ENCODE measurements at places on chromosomes 3 and 15. TPM values are rescaled to one million over a fixed set of nuclear protein-coding genes. Genes with fewer than 3 reads are reported as not detected.

DNA sequence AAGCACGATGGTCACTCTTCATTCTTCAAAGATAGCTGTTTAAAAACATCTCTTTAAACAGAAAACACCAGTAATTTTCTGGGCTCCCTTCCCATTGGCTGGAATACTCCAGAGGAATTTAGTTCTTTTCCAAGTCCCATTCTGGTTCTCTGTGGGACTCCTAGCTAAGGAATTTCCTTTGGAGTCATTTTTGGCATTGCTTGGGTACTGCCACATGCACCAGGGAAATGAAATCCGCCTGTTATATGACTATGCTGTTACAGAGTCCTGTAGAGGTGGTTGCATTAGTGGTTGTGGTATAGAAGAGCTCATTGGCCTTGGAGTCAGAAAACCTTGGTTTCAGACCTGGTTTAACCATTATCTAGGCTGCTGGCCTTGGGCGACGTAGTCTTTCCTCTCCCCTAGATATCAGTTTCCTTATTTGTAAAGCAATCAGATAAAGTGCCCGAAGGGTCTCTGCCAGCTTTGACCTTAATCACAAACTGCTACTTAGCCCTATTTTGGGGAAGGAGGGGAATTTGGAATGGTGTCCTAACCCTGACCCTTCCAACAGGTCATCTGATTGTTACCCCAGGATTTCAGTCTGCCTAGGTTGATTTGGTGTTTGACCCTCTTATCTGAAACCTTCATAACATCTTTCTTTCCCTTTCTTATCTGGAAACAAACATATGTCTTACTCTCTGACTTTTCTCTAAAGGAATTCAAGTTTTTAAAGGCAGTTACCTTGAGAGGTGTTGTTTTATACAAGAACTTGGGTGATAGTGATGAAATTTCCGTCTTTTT, 13.4 kb downstream of the RTP1 start:
- no peak for DNase-seq

DNA sequence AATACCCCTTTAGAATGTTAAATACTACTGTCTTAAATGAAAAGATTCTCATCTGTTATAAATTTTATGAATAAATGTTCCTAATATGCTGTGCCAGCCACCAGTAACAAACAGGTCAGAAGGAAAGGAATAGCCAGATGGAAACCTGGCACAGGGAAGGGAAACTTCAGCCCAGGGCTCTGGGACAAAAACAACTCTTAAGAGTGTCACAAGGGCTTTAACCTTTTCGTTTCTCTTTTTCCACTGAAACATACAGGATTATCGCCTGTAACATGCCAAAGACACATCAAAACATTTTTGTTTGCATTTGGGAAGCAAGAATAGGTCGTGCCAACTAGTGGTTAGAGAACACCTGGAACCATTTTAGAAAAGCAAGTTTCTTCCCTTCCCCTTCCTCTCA, 109.0 kb upstream of the NEDD4 start:
- DNase-seq = no peak

DNA sequence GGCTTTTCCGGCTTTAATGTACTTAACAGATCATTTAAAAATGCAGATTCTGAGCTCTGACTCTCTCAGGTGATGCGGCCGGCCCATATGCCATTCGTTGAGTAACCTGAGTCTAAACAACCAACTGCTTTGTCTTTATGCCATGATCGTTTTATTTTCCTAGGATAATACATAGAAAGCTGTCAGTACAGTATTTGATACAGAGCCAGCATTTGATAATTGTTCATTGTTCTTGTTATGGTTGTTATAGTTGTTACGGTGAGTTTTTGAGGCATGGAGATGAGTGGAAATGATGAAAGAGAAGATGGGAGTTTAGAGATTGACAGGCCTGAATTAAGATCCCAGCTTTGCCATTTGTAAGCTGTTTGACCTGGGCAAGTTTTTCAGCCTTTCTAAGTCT, 40.0 kb downstream of the TMEM45A start:
- DNase-seq = no peak

GRCh38 chr15:91224755-91225380, 124.8 kb downstream of the SV2B start:
- no peak for DNase-seq

- no peak for DNase-seq
These were observed 76.0 kb downstream of the SLCO3A1 start for GRCh38 chr15:91929509-91929908.

DNA sequence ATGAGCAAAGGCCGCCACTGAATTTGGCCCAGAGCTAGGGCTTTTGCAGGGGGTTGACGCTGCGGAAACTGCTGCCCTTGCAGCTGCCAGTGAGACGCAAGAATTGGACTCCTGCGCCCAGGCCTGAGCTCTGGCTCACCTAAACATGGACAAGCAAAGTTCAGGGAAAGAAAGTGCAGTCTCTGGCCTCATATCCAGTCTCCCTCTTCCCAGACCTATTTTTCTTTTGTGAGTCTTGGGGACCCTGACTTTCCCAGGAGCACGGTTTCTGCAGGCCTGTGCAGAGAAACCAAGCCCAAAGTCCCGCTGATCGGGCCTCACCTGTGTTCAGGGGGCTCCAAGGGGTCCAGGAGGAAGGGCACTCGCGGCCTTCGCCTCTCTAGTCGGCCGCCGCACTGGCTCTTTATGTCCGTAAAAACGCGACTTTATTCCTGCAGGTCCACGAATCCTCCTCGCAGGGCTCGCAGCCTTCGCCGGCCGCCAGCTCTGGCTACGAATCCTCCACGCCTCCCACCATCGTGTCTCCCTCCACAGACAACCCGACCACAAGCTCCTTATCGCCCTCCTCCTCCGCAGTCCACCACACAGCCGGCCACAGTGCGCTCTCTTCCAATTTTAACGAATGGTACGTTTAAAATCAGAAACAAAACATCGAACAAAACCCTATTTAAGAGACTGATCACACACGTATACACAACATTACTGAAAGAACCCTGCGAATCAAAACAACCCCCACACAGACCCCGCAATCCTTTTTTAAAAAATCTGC, 3.9 kb downstream of the ZIC1 start:
- no peak for DNase-seq

GRCh38 chr3:64759811-64760210, 72.0 kb upstream of the ADAMTS9 start:
- no peak for DNase-seq

- no peak for DNase-seq
These were observed 153.2 kb downstream of the UNC13C start for GRCh38 chr15:54131410-54131809.

DNA sequence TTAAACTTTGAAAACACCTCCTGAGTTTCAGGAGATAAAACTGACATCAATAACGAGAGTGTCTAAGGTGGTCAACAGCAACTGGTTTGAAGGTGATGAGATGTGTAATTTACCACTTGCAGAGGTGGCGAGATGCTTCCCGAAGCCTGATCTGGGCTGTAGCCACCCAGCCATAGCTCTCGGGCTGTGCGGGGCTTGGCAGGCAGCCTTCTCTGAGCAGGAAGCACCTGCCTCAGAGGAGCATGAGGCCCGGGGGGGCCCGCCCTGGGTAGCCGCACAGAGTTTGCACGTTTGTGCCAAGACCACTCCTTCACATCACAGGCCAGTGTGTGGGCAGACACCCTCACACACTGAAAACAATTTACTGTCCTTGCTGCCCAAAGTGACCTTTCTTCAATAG, 220.3 kb downstream of the CACNA2D3 start:
- DNase-seq = no peak

- DNase-seq = no peak
These were observed 223.8 kb downstream of the KLF13 start for GRCh38 chr15:31550211-31550977.

- DNase-seq = no peak
These were observed 8.2 kb downstream of the NIPA1 start for GRCh38 chr15:22794621-22795167.

DNA sequence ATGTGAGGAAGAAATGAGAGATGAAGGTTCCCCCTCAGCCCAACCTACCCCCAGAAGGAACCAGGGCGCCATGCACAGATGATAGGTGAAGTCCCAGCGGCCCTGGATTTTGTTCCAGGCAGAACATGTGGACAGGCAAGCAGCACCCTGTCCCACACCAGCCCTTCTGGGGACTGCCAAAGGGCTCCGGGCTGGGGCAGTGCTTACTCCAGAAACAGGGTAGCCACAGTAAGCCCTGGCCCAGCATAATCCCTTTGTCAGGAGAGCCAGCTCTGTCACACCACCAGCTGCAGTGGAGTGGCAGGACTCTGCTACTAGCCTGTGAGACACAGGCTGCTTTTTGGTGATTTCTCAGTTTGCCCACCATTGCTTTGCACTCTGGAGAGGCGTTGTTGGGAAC, 6.3 kb downstream of the FBXL22 start:
- no peak for DNase-seq

- DNase-seq = no peak
These were observed 106.8 kb downstream of the MBNL1 start for GRCh38 chr3:152375546-152375945.

DNA sequence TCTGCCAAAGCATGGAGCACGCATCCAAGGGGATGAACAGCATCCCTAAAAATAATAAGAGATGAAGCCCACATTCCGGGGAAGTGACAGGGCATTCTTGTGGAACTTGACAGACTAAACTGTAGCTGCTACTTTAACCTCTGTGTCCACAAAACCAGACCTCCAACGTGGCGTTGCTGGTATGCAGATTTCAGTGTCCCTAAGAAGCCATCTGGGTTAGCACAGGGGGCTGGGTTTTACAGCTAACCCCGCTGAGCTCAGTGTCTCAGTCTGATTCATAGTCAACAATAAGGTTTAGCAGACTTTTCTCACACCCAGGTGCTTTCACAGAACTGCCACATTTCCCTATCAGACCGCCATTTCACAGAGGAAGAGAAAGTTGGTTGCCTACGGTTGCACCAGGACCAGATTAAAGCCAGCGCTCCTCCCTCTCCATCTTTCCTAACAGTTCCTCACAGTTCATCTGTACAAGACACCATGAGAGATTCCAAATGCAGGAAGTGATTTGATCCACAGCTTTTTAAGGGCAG, 61.6 kb upstream of the CTDSPL start:
- no peak for DNase-seq

Gene ALPK3
- 0.82 TPM for total RNA-seq

All from T-cell (primary cell).